ENCODE measurements at places on chromosomes 5 and 9.

DNA sequence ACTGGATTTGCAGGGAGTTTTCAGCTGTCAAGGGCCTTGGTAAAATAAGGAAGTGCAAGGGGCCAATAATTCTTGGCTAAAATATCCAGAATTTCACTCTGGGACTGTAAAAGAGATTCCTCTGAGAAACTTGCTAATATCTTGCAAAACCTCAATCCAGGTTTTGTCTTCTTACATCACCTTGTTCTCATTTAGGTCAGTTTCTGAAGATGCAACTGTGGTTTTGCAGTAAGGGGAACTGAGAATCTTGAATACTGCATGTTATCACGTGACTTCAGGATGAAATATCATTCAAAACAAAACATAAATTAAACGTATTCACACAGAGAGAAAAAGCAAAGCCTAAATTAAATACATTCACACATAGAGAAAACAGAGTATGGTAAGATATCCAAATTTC lies 35.0 kb upstream of the RIC1 start:
- no peak for DNase-seq

- DNase-seq: no peak
Measured at GRCh38 chr9:120911295-120911837, 15.2 kb downstream of the TRAF1 start.

GRCh38 chr5:139268364-139269202 lies 25.0 kb upstream of the MATR3 start:
- no peak for DNase-seq

- no peak for DNase-seq
Measured at GRCh38 chr5:125175348-125176004, 429.0 kb upstream of the ZNF608 start.

- DNase-seq: no peak
Measured at GRCh38 chr5:94361161-94361560, 257.2 kb downstream of the KIAA0825 start.

DNA sequence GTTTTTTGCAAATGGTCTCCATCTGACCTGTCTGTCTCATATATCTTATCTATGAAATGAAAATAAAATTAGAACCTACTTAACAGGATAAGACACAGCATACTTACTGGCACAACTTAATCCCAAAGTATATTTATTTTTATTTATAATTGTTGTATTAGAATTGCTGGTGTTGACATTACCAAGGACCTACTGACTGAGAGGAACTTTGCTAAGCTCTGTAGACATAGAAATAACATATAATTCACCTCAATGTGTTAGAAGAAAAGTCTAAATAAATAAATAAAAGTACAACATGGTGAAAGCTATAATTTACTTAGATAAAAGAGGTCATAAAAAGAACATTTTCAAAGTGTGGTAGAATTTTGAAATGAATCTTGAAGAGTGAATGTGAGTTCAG lies 1650.5 kb upstream of the NUDT12 start:
- DNase-seq: no peak

GRCh38 chr5:100560860-100561259 lies 25.7 kb downstream of the FAM174A start:
- DNase-seq: no peak

- no peak for DNase-seq
Measured at GRCh38 chr5:88142886-88143692, 125.6 kb downstream of the TMEM161B start.

DNA sequence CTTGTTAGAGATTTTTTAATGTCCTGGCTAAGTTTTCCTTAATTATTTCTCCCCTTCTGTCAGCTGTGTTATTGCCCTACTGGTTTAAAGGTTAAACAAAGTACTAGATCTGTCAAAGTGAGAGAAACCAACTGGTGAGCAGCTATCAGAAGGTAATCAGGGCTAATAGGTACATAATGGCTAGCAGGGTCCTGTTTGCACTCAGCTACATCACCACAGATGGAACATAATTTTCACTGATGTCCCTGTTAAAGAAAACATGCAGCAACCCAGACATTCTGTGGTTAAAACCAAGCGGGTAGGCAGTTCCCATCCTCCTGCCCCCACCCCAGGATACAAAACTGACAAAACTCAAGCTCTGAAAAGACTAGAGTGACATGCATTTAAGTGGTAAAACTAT lies 473.9 kb downstream of the NR2F1-AS1 start:
- no peak for DNase-seq

- no peak for DNase-seq
Measured at GRCh38 chr9:133540698-133541025, 6.2 kb downstream of the ADAMTSL2 start.

DNA sequence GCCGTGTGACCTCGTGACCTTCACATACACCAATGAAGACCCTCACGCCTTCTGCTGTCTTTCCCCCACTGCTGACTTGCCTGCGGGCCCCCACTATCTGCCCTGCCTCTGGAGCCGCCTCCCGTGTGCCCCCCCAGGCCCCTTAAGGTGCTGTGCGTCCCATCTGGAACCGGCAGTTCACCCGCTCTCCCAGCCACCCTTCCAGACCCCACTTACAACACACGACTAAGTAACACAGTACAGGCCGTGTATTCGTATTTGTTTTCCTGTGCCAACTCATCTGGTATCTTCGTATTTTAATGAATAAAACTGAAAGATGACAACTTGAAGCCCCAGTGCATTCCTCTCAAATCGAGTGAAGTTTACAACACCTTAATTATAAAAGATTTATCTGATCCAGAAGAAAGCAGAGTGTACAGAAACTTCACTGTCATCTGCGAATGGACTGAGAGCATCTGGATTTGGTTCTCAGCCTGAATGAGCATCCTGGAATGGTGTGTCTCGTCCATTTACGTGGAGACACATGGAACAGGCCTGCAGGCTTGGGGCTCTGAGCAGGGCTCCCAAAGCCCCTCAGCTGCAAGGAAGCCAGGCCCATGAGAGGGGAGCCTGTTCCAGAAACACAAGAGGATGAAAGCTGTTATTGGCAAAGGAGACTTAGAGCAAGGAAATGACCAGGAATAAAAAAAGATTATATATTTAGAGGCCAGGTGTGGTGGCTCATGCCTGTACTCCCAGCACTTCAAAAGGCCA lies 21.9 kb upstream of the TERT start:
- no peak for DNase-seq

All from stimulated activated CD4-positive, alpha-beta T cell treated with anti-CD3 and anti-CD28 coated beads, TNF-alpha, amount 100 ng/mL, for 4 hours (primary cell).